ENCODE measurements at places on chromosomes 2 and 18.

GRCh38 chr2:11367170-11367730 lies 22.8 kb upstream of the ROCK2 start:
- DNase-seq, result no peak

GRCh38 chr2:173766537-173767289 lies 198.5 kb downstream of the SP3 start:
- no peak for DNase-seq

- no peak for DNase-seq
Observed at GRCh38 chr18:36186461-36187192, 670 bp upstream of the MOCOS start.

GRCh38 chr18:23871410-23871809 lies 143.1 kb upstream of the TTC39C start:
- DNase-seq, result peak; percentile 65

DNA sequence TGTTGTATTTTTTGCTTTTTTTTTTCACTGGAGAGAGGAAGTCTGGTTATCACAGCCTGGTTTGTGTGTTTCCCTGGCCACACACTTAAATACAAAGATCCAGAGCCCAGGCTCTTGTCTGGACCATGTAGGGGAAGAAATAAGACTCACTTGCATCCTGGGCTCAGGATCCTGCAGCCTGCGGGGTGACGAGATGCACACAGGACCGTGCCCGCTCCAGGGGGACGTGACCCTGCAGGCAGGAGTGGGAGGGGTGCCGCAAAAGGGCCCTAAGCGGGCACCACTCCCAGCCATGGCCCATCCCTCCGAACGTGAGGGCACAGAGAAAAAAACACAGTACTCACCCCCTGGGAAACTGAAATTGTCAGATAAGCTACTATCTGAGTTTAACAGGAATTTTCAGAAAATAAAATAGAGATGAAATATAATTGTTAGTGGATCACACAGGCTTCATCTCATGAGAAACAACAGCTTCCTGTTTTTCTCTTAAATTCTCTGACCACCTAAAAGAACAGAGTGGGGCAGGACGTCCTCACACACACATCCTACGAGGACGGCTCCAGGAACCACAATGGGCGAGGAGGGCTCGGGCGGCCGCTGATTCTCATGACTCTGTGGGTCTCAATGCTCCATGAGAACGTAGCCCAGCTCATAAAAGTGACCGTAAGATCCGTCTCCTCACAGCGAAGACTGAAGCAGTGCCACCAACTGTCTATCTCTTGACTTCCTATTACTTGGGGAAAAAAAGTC lies 142.6 kb upstream of the ALKAL2 start:
- no peak for DNase-seq

- no peak for DNase-seq
Observed at GRCh38 chr2:238857959-238858358, 10.1 kb downstream of the TWIST2 start.

DNA sequence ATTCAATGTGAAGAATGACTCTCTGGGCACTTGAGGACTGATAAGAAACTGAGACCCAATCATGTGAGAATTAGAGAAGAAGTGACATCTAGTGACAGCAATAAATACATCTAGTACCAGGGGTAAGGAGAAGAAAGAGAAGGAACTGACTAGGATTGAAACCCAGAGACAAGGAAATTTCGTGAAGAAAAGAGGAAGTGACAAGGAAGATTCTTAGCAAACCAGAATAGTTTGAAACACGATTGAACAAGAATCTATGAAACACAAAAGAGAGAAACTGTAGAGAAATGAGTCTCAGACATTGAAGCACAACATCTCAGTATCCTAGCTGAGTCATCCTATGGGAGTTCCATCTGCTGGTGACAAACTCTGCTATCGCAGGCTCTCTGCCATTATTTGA lies 571.9 kb upstream of the PKDCC start:
- no peak for DNase-seq

GRCh38 chr18:11162462-11162861 lies 13.1 kb upstream of the PIEZO2 start:
- DNase-seq, result no peak

GRCh38 chr2:239275044-239275685 lies 125.7 kb downstream of the HDAC4 start:
- DNase-seq, result peak; percentile 77

DNA sequence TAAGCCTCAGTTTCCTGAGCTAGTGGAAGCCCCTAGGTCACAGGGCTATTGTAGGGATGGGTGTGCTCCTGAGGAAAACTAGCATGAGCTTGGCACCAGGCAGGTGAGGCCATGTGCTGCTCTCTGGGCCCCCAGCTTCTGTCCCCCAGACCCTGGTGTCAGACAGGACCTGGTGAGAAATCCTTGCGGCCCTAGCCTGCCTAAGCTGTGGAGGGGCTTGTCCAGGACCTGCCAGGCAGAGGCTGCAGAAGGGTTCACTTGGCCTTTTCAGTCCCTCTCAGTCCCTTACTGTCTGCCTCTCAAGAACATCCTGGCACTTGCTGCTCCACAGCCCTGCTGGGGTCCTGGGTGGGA lies 58.4 kb downstream of the ZFP36L2 start:
- no peak for DNase-seq

GRCh38 chr18:21345840-21346239 lies 103.8 kb downstream of the GREB1L start:
- no peak for DNase-seq

- DNase-seq, result no peak
Observed at GRCh38 chr2:106944215-106944614, 58.2 kb upstream of the ST6GAL2 start.

- DNase-seq, result no peak
Observed at GRCh38 chr2:43293744-43294695, 67.6 kb upstream of the ZFP36L2 start.

GRCh38 chr2:73969356-73969755 lies 15.4 kb upstream of the TET3 start:
- DNase-seq, result no peak

- DNase-seq, result no peak
Observed at GRCh38 chr2:54578648-54579045, 122.5 kb downstream of the SPTBN1 start.

Data from activated effector memory CD4-positive, alpha-beta T cell treated with Interleukin-2 at 50 U/mL for 16 hours (primary cell).